Stimulated activated CD8-positive, alpha-beta memory T cell treated with anti-CD3 and anti-CD28 coated beads, Interleukin-2, amount 100 ng/mL, for 1 hour (primary cell): ENCODE measurements at places on chromosomes 7 and 10.
A peak's percentile ranks its signal among the peaks of the same experiment; 100 is the strongest.

- no peak for DNase-seq
Measured at GRCh38 chr10:84706875-84707274, 378.5 kb downstream of the CCSER2 start.

- no peak for DNase-seq
Measured at GRCh38 chr10:87593702-87594101, 66.0 kb upstream of the PAPSS2 start.

DNA sequence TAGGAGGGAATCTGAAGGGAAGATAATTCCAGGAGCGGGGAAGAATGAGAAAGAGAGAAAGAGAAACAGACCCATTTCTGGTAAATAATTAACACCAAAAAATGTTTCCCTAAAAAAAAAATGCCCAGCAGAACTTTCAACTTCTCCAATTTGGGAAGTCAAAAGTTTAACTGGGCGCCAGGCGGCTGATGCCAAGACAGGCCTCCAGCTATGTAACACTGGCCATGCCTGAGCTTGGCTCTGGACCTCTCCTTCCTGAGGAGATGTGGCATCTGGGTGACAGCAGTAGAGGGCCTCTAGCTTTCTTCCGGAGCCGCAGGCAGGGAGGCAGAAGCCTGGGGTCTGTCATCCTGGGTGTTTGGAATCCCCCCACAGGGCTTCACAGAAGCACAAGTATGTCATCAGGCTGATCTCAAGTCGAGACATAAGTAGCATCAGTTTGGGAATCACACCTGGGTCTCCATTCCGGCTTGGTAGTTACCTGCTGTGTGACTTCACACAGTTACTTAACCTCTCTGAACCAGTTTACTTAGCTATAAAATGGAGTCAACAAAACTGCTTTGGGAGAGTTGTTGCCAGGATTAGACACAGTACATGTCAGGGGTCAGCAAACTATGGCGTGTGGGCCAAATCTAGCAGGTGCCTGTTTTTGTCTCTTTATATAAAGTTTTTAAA lies 50.5 kb upstream of the TCF7L2 start:
- DNase-seq, result no peak

GRCh38 chr10:132478341-132479023 lies 59.1 kb upstream of the INPP5A start:
- DNase-seq, result no peak

GRCh38 chr10:3689871-3690510 lies 95.0 kb downstream of the KLF6 start:
- DNase-seq, result no peak

DNA sequence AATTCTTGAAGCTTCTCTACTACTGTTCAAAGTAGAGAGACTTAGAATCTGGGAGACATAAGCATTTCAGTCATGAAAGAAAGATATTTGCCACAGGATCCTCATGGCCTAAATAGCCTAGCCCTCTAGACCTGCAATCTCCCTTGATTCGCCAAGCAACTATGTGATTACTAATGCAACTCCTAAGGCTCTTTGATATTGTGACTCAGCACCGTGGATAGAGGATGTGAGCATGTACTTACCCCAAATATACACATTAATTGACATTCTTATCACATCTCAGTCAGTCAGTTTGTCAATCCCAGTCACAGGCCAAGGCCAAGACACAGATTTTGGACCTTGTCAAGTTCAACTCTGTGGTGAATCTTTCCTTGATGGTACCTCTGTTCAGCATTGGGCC lies 42.6 kb downstream of the GPR37 start:
- DNase-seq, result no peak

GRCh38 chr7:102012941-102013461 lies 195.6 kb downstream of the CUX1 start:
- DNase-seq, result no peak

DNA sequence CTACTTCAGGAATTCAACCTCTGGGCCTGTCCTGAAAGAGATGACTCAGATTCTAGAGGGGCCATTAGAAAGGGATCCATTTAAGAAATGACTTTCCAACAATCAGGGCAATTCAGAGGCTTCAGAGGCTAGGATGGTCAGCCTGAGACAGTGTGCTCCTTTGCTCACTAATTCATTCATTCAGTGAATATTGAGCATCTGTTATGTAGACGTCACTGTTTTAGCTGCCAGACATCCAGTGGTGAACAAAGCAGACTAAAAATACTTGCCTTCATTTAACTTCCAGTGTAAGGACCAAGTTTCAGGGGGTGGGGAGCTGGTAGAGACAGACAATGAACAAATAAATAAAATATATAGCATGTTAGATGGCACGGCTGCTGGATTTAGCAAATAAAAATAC lies 1.6 kb downstream of the KIAA1217 start:
- no peak for DNase-seq

GRCh38 chr10:119734396-119735332 lies 8.8 kb downstream of the INPP5F start:
- DNase-seq, result no peak

DNA sequence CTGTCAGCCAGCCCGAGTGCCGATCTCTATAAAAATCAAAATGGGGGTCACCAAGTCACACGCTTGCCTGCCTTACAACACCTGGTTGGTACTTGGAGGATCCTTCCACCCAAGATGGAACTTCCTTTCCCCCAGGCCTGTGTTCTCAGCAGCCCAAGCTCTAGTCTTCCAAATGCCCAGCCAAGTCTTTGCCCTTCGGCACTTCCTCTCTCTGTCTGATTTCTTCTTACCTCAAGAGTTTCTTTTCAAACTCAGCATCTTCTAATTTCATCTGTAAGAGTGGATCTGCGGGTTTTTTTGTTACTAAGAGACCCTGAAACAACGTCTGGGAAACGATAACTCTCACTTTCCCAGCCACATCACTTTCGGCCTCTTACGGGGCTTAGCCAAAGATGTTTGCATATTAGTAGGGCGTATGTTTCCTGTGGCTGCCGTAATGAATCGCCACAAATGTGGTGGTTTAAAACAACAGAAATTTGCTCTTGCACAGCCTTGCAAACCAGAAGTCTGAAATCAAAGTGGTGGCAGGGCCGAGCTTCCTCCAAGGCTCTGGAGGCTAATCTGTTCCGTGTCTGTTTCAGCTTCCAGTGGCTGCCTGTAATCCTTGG lies 219.9 kb downstream of the TCF7L2 start:
- DNase-seq, result no peak

DNA sequence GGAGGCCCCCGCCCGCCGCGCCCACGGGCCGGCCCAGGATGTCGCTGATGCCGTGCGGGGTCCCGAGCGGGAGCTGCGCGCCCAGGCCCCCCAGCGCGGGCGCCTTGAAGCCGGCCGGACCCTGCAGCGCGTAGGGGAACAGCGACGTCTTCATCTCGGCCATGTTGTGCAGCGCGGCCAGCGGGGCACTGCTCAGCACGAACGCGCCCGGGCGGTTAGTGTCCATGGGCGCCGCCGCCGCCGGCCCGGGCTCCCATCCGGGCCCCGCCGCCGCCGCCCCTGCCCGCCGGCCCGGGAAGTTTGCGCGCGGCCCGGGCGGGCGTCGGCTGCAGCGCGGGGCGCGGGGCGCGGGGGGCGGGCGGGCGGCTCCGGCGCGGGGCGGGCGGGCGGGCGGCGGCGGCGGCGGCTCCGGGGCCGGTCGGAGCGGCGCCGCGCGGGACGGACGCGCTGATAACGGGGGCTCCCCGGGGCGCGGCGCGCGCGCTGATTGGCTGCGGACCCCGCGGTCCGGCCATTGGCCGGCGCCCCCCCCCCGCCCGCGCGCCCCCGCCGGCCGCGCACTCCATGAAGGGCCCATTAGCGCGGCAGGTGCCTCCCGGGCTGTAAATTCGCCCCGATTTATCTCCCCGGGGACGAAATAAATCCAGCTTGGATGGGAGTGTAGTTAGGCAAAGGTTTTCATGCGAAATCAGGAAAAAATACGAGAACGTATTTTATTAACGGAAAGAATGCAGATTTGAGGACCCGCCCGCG lies at the start of gene NKX6-2:
TSS of gene NKX6-2 (minus strand) at position 425 of the 753 bp plus-strand sequence. CDS start at position 226, 199 bp downstream.
- DNase-seq, result no peak

DNA sequence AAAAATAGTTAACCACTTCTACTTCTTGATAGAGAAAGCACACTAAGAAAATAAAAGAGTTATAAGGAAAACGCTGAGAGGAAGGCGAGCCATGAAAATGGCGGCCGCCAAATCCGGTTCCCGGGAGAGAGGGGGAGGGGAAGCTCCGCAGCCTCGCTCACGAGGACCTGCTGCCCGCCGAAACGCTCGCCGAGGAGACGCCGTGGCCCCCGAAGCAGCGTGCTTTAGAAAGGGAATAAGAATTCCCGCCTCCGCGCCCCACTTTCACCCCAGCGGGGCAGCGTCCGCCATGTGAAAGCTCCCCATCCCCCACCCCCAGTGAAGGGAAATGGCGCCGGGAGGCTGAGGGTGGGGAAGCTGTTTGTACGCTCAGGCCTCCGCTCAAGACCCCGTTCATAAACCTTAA lies 505 bp downstream of the HNRNPA2B1 start:
- peak; percentile 58 for DNase-seq

DNA sequence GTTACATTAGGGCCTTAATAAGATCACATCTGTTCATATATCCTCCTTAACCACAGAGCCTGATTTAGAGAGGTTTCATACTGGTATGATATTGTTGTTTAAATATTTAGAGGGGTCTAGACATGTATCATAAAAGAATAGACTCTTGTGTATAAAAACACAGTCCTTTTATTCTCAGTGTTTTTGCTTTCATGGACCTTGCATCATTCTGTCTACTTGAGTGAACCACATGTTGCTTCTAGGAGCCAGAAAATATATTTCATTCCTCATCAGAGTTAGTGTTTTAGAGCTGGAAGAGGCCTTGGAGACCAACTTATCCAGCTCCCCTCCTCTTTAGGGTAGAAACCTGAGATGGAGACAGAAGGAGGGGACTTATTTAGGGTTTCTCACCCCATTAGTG lies 312.8 kb downstream of the LRMDA start:
- DNase-seq, result no peak

GRCh38 chr7:22969010-22969431 lies 44.9 kb downstream of the HYCC1 start:
- DNase-seq, result no peak

GRCh38 chr10:124703778-124704427 lies 40.3 kb downstream of the FAM53B start:
- no peak for DNase-seq

- DNase-seq, result no peak
Measured at GRCh38 chr7:44230286-44230685, 29.5 kb downstream of the YKT6 start.

DNA sequence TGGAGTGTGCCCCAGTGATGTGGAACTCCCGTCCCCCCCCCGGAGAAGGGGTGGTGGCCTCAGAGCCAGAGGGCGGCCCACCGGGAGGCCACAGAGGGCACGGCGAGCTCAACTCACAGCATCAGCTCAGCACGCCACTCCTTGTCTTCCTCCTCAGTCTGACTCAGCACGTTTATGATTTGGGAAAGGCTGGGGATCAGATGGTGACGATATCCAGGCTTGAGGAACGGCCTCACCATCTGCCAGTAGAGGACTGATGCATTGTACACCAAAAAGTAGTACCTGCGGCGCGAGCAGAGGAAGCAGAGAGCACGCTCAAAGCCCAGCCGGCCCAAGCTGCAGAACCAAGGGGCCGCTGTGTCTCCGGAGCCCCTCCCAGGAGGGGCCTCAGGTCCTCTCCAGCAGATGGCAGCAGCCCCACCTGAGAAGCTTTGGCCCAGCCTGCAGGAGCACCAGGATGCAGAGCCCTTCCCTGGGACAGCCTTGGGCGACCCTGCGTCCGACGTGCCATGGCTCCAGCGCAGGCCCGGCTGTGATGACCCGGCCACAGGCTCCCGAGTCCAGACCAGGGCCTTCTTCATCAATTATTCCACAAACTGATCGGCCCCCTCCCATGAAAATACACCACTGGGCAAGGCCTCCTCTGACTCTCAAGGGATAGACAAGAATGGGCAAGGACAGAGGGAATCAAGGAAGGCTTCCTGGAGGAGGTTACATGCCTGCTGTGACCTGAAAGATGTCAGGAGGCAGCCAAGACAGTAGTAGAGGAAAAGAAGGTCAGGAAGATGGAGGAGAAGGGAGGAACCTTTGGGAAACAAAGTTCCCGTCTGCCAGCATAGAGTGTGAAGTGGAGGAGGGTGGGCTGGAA lies 3.7 kb downstream of the CFAP46 start:
- no peak for DNase-seq

DNA sequence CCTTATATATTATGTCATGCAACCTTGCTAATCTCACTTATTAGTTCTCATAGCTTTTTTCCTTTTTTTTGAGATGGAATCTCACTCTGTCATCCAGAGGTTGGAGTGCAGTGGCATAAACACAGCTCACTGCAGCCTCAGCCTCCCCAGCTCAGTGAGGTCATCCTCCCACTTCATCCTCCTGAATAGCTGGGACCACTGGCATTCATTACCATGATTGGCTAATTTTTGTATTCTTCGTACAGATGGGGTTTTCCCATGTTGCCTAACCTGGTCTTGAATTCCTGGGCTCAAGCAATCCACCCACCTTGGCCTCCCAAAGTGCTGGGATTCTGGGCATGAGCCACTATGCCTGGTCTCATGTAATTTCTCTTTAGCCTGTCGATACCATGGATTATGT lies 89.1 kb upstream of the TRIM24 start:
- DNase-seq, result no peak

DNA sequence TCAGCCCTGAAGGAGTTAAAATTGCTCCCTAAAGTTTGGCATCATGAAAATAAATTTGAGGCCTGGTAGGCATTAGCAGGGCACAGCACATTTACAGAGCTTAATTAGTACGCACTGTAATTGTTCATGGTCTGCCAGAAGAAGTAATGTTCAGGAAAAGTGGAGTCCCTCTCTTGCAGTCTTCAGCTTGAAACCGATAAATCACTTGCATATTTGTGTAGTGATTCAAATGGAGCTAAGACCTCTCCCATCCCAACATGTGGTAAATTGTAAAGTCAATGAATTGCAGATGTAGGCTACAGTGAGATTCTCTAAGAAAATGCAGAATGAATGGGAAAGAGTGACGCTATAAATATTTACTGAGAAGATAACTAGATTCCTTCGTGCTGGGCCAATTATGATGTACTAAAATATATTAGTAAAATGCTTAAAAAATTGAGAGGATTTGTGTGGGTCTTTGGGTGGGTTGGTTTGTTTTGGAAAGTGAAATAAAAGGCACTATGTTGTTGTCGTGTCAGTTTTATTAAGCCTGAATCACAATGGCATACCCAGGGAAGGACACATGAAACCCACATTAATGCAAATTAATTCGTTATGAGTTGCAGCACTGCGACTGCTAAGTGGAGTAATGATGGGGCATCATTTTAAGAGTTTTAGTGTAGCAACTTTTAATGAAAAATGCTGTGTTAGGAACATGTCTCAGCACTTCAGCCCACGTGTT lies 8.4 kb downstream of the TCF7L2 start:
- DNase-seq, result no peak

DNA sequence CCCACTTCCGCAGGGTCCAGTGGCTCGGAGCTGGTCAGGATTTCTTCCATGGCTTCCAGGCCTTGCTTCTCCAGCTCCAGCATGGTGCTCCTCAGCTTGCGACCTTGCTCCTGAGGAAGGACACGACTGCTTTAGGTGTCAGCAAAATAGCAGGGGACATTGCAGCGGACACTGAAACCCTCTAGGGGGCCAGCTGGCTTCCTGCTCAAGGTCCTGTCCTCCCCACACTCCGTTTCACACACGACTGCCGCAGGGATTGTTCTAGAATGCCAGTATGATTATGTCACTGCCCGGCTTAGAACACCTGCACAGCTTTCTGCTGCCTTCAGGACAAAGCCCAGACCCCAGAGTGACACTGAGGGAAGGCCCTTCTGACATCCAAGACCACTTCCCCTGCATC lies 65.6 kb downstream of the SCRN1 start:
- no peak for DNase-seq
